ENCODE measurements at places on chromosomes 1 and 21.

DNA sequence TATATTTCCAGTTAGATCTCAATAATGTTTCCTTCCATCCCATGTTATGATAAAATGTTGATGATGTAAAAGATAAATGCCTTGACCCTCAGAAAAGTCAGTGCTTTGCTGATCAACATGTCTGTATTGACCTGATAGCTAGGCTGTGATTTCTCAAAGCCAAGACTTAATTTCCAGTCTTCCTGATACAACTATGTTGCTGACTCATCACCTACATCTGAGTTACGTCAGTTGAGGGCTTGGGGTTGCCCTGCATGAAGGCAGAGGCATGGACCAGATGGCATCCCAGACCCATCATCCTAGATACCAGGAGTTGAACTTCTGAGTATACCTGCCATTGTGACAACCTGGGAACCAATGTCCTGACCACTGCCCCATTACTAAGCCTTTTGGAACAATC is 4.8 kb downstream of the LCE1D start:
- DNase-seq, result no peak

GRCh38 chr1:57101209-57101608 is 135.4 kb upstream of the C8B start:
- DNase-seq, result no peak

- no peak for DNase-seq
Observed at GRCh38 chr1:202590975-202591411, 119.3 kb downstream of the SYT2 start.

DNA sequence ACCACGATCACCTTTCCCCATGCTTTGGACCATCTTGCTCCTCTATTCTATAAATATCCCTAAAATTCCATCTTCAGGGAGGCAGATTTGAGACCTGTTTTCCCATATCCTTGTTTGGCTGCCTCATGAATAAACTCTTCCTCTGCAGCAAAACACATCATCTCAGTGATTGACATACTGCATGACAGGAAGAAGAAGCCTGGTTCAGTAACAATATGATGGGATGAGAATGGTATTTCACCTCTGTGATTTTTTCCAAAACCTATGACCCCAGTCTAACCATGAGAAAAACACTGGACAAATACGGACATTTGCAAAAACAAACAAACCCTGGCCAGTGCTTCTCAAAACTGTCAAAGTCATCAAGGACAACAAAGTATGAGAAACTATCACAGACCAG is 53.8 kb upstream of the ZSWIM5 start:
- no peak for DNase-seq

- DNase-seq, result no peak
Observed at GRCh38 chr1:119115311-119115710, 25.1 kb downstream of the WARS2 start.

Measured in activated T-cell treated with anti-CD3 and anti-CD28 coated beads for 48 hours (primary cell).